ENCODE measurements at places on chromosomes 11 and 22. TPM values are rescaled to one million over a fixed set of nuclear protein-coding genes. Genes with fewer than 3 reads are reported as not detected.

GRCh38 chr22:36015811-36016529 lies 12.7 kb downstream of the RBFOX2 start:
- no peaks in the 10 kb centered on the region for H3K36me3 ChIP-seq
- peaks cover 57% of the 10 kb centered on the region for H3K4me1 ChIP-seq
- H3K27ac ChIP-seq = peak overlapping the region; percentile 95
- H3K27me3 ChIP-seq = no peaks in the 10 kb centered on the region
- H3K4me3 ChIP-seq = no peak overlapping the region

GRCh38 chr22:21449531-21450319 lies 17.5 kb upstream of the TMEM191C start:
- no peaks in the 10 kb centered on the region for H3K27me3 ChIP-seq
- H3K4me3 ChIP-seq = no peak overlapping the region
- DNase-seq = no peak
- H3K27ac ChIP-seq = no peak overlapping the region

- H3K4me3 ChIP-seq = no peak overlapping the region
- no peaks in the 10 kb centered on the region for H3K36me3 ChIP-seq
- DNase-seq = no peak
- no peak overlapping the region for H3K27ac ChIP-seq
- no peaks in the 10 kb centered on the region for H3K4me1 ChIP-seq
These were observed 21.7 kb upstream of the PDGFB start for GRCh38 chr22:39266398-39267030.

GRCh38 chr11:112999520-112999919 lies 38.3 kb downstream of the NCAM1 start:
- peaks cover 48% of the 10 kb centered on the region for H3K4me1 ChIP-seq
- H3K27ac ChIP-seq = no peak overlapping the region
- H3K4me3 ChIP-seq = no peak overlapping the region
- peak; percentile 30 for DNase-seq
- no peaks in the 10 kb centered on the region for H3K36me3 ChIP-seq

EIF3D gene
- 423 TPM for polyA plus RNA-seq

GRCh38 chr11:60985991-60986915 lies 14.8 kb downstream of the CD6 start:
- no peak overlapping the region for H3K27ac ChIP-seq
- H3K27me3 ChIP-seq = no peaks in the 10 kb centered on the region
- H3K4me3 ChIP-seq = no peak overlapping the region
- H3K4me1 ChIP-seq = no peaks in the 10 kb centered on the region

DNA sequence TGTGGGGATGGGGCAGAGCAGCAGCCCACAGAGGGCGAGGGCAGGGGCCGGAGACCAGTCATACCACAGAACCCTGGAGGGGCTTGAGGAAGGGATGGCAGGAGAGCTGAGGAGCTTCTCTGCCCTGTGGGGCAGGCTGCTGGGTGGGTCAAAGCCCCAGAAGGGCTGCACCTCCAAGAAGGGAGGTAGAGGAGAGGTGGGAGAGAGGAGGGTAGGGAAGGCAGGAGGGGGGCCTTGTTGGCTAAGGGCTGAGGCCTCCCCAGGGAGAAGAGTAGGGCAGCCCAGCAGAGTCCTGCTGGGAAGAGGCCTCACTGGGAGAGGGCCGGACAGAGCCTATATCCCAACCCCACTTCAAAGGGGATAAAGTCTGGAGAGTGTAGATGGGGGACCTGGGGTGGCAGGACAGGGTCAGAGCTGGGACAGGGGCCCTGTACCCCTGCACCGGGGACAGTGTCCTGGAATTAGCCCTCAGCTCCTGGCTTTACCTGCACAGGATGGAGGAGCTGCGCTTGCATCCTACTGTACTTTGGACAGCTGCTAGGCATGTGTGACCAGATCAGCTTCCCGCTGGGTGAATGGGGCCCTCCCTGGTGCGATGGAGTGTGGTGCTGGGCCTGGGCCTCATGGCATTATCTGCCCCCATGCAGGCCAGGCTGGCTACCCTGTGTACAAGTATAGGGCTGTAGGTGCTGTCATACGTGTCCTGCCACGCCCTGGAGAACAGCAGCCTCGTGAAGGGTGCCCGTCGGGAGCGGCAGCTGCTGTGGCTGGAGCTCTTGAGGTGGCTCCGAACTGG lies 7.3 kb downstream of the DGCR6L start:
- H3K27ac ChIP-seq = no peak overlapping the region
- no peak for DNase-seq
- H3K4me1 ChIP-seq = peaks cover 4% of the 10 kb centered on the region
- H3K36me3 ChIP-seq = no peaks in the 10 kb centered on the region
- no peaks in the 10 kb centered on the region for H3K27me3 ChIP-seq

FOXRED1 gene
- 35.2 TPM for polyA plus RNA-seq

DNA sequence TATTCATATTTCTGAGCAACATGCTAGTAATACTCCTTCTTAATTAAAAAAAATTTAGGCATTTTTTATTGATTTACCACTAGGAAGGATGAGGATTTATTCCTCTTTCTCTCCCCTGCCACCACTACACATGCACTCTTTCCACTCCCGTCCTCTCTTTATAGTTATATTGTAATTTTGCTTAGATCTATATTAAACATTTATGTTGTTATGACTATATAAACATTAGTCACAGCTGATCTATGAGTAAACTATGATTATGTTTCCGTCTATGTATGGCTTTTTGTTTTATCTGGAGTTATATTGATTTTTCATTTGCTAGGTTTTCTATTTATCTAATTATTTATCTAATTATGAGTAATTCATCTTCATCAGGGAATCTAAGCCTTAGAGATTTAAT lies 17.8 kb downstream of the CCDC15 start:
- DNase-seq = no peak
- no peak overlapping the region for H3K4me3 ChIP-seq
- H3K4me1 ChIP-seq = no peaks in the 10 kb centered on the region
- no peaks in the 10 kb centered on the region for H3K27me3 ChIP-seq
- no peaks in the 10 kb centered on the region for H3K36me3 ChIP-seq

RIMBP3C gene
- not detected for polyA plus RNA-seq

RAB39A gene
- 0.18 TPM for polyA plus RNA-seq

DNA sequence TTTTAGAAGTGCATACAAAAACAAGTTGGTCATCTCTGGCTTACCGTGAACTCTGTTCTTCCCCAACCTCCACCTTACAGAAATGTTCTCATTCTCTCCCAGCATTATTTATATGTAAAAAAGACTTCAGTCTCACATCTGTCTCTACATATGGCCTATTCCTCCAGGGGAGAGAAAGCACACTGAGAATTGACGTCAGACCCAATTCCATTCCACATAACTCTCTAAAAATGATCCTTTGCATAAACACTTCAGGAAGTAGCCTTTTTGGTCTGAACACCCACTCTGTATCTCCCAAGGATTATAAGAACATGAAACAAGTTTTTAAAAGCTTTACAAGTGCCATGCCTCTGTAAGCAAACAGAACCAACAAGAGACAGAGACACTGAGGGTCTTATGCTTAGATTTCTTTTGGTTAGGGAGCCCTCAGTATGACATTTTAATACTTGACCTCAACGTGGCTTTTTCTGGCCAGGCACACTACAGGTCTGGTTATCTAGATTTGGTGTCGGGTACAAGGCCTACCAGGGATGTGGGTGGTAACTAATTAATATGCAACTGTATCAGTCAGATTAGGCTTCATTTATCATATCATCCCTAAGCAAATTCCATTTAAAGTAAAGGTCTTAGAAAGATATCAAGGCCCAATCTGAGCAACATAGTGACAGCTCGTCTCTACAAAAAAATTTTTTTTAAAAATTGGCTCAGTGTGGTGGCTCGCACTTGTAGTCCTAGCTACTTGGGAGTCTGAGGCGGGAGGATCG lies 48.5 kb upstream of the PPP2R1B start:
- H3K27ac ChIP-seq = no peak overlapping the region
- DNase-seq = no peak
- H3K4me1 ChIP-seq = peaks cover 8% of the 10 kb centered on the region
- H3K36me3 ChIP-seq = no peaks in the 10 kb centered on the region
- no peaks in the 10 kb centered on the region for H3K27me3 ChIP-seq

DNA sequence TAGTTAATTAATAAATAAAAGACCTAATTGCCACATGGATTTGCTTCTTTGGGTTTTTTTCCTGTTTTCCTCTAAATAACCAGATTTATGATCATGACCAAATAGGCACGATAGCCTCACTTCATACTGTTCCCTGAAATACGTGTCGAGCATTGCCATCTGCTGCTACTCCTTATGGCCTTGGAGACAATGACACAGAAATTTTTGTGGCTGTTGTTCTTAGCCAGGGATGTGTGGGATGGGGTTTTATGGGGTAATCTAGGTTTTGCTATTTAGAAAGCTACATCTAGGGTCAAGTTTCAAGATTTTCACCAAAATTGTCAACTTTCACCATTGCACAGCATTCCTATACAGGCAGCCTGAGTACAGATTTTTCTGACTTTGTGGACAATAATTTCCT lies 145.2 kb downstream of the DBX1 start:
- no peak overlapping the region for H3K27ac ChIP-seq
- DNase-seq = no peak
- no peaks in the 10 kb centered on the region for H3K27me3 ChIP-seq
- H3K36me3 ChIP-seq = peaks cover 13% of the 10 kb centered on the region
- no peaks in the 10 kb centered on the region for H3K4me1 ChIP-seq

PRR33 gene
- polyA plus RNA-seq = not detected

DNA sequence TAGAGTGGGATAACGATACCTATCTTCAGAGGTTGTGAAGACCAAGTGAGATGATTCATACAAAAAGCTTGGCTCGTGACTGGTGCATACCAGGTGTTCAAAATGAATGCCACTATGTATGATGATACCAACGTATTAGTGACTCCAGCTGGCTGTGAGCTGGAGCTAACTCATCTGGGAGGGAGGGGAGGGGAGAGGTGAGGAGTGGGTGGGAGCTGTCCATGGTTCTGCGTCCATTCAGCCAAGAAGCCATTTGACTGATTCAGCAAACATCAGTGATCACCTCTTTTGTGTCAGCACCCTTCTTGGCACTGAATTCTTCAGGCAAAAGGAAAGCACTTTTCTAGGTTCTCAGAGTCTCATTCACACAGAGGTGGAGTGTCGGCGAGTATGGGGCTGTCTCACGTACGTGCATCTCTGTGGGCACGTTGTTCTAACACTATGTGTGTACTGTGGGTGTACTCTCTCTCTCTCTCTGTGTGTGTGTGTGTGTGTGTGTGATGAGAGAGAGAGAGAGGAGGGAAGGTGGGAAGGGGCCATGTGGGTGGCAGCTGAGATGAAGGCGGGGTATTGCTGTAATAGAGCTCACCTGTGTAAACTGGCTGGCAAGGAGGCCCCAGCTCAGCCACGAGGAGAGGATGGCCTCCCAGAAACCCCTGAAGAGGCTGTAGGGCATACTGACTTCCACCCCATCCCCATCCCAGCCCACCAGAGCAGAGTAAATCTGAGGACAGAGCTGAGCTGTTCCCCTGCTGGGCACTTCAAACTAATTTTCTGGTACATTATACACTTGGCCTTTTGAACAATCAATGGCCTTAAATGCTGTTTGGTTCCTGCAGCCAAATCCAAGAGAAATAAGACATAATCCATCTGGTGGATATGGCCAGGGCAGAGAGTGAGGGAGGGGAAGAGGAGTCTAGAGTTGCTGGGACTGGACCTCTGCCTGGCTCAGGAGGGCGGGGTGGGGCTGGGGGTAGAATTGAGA lies 96.1 kb upstream of the THY1 start:
- no peak for DNase-seq
- H3K27ac ChIP-seq = no peak overlapping the region
- H3K4me1 ChIP-seq = no peaks in the 10 kb centered on the region

GRCh38 chr11:69400771-69401590 lies 80.5 kb upstream of the LINC01488 start:
- H3K27ac ChIP-seq = no peak overlapping the region
- H3K36me3 ChIP-seq = no peaks in the 10 kb centered on the region
- H3K27me3 ChIP-seq = no peaks in the 10 kb centered on the region
- DNase-seq = no peak
- no peak overlapping the region for H3K4me3 ChIP-seq

DNA sequence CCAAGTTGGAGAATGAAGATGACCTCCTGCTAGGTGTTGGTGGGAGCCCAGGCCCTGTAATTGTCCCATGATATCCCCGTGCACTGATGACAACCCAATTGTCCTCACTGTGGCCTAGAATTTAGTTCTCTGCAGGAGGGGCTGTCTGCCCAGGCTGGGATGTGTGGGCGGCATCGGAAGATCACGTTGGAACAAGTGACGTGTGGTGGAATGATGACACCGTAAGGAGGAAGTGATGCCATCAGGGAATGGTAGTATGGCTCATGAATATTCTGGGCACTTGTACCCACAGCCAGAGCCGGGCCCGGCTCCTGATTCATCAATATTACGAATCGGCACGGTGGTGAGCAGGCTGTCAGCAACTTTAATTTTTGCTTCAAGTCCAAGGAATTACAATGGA lies 111.6 kb downstream of the MIAT start:
- H3K27me3 ChIP-seq = no peaks in the 10 kb centered on the region
- H3K27ac ChIP-seq = no peak overlapping the region
- no peaks in the 10 kb centered on the region for H3K36me3 ChIP-seq
- no peak overlapping the region for H3K4me3 ChIP-seq
- no peaks in the 10 kb centered on the region for H3K4me1 ChIP-seq

DNA sequence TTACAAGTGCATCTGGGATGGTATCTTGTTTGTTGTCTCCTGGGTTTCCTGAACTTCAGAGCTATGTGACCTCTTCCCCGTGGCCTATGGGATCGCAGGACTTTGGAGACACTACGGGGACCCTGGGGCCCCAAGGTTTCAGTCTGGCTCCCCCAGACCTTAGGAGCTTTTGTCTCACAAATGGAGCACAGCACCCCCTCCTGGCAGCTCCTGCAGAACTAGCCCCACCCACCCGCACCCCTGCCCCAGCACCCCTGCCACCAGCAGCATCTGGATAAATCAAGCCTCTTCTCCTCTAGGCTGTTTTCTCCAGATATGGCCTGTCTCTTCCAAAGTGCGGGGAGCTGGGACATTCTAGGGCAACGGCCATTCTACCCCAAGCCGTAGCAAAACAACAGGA lies 10.4 kb downstream of the RCOR2 start:
- no peaks in the 10 kb centered on the region for H3K27me3 ChIP-seq
- H3K36me3 ChIP-seq = peaks cover 64% of the 10 kb centered on the region
- DNase-seq = peak; percentile 81
- no peak overlapping the region for H3K4me3 ChIP-seq

DNA sequence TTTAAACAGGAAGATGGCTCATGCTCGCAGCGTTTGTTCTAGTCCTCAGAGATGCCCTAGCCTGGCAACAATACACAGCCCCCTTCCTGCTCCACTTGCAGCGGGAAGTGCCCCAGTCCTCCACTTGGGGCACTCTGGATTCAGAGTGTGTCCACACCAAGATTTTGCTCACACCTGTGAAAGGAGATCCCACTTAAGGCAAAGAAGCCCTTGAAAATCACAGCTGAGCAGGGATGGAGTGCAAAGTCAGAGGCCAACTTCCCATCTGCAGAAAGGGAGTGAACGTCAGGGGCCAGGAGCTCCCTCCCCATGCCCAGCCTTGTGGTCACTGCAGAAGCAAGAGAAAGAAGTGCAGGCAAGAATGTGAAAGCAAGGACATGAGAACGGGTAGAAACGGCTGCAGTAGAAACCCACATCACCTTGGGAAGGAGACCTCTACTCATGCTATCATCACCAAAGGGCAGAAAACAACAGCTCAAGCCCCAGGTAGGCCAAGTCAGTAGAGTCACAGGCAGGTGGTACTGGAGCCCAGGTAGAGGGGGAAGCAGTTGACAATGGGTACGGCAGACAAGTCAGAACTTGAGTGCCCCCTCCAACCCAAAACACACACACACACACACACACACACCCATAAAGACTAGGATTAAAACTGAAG lies 157.4 kb downstream of the BUD13 start:
- H3K4me1 ChIP-seq = no peaks in the 10 kb centered on the region
- no peak overlapping the region for H3K4me3 ChIP-seq
- H3K36me3 ChIP-seq = no peaks in the 10 kb centered on the region
- DNase-seq = no peak

GRCh38 chr22:19803736-19804267 lies 43.2 kb downstream of the TBX1 start:
- no peak overlapping the region for H3K4me3 ChIP-seq
- DNase-seq = peak; percentile 20
- H3K36me3 ChIP-seq = no peaks in the 10 kb centered on the region
- H3K27ac ChIP-seq = no peak overlapping the region
- peaks cover 58% of the 10 kb centered on the region for H3K4me1 ChIP-seq
